ENCODE measurements at places on chromosomes 11 and 22. TPM values are rescaled to one million over a fixed set of nuclear protein-coding genes. Genes with fewer than 3 reads are reported as not detected.

The OR5B3 gene
- not detected for total RNA-seq

The SGSM1 gene
- total RNA-seq = 0.55 TPM

The OAF gene
- 45.5 TPM for total RNA-seq

The KAT5 gene
- 65.5 TPM for total RNA-seq

The KCNA4 gene
- not detected for total RNA-seq

The TSGA10IP gene
- total RNA-seq = not detected

The RAB38 gene
- 7.3 TPM for total RNA-seq

The SCGB1D1 gene
- total RNA-seq = not detected

The OR4C11 gene
- total RNA-seq = not detected

The MUC2 gene
- total RNA-seq = not detected

The SYCE3 gene
- total RNA-seq = 0.71 TPM

The FADS1 gene
- total RNA-seq = 96.3 TPM

The DESI1 gene
- 31.2 TPM for total RNA-seq

The SNX19 gene
- total RNA-seq = 80.1 TPM

The SAMM50 gene
- total RNA-seq = 36.6 TPM
